ENCODE measurements at places on chromosomes 13 and 19.

DNA sequence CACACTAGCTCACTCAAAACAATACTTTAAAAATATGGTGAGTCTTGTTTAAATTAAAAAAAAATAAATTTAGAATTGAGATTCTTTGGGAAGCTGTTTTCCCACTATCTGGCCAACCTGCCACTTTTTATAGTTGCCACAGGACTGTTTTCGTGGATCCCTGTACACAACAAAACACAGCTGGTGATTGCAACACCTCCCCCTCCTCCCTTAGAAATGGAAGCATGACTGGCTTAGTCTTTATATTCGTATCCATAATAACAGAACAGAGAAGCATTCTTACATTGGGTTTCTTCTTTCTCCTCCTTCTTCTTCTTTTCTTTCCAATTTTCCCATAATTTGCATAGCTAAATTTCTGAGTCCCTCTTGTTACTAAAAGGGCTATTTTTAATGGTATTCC lies 79.5 kb upstream of the GJB6 start:
- DNase-seq = no peak

DNA sequence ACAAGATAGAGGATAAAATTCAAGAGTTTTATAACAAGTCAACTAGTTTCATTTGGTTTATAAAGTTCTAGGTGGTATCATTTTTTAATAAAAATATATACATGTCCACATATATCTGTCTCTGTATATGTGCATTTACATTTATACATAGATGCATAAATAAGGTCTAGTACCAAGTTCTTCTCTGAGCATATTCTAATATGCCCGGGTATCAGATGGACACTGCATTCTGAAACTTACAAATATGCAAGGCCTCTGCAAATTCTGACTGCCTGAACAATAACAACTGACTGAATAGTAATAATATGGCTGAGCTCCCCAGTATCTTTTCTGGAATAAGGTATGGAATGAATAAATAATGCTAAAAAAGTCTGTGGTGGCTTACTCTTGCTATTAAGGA lies 304.8 kb downstream of the KLF12 start:
- DNase-seq = no peak

- peak; percentile 93 for DNase-seq
Observed at GRCh38 chr19:13055213-13056051, 47.2 kb downstream of the LYL1 start.

- no peak for DNase-seq
Observed at GRCh38 chr13:111469916-111470506, 149.6 kb downstream of the TEX29 start.

DNA sequence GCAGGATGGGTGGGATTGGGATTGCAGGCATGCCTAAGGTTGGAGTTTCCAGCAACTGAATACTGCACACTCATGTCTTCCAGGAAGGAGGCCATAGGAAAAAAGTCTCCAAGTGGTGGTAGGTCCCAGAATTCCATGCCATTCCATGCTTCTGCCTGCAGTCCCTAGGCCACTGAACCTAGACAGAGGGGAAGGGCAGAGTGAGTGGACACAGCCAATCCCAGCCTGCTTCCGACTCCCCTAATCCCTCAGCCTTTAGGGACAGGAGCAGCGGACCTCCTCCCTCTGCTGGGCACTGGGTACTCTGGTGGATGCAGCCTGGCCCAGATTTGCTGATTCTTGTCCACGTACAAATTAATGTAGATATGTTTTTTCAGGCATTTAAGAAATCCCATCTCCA lies 17.0 kb downstream of the VSTM2B start:
- no peak for DNase-seq

DNA sequence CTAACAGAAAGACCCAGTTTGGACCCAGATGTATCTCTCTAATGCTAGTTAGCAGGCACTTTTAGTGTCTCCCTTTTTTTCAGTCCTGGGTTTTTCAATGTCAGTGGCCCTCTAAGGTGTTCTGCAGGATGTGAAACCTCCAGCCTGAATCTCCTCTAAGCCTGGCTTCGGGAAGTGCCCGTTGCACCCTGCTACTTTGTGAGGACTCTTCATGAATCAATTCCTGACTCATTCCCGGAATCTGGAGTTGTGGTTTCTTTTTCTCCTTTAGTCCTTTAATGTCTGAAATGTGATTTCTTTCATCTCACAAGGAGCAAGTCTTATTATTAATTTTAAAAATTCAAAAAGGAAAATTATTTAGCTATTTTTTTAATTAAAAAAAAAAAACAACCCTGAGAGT lies 116.0 kb downstream of the ZNF536 start:
- peak; percentile 27 for DNase-seq

Data from GM23248 (cell line).